ENCODE measurements at places on chromosomes 7 and 10.

DNA sequence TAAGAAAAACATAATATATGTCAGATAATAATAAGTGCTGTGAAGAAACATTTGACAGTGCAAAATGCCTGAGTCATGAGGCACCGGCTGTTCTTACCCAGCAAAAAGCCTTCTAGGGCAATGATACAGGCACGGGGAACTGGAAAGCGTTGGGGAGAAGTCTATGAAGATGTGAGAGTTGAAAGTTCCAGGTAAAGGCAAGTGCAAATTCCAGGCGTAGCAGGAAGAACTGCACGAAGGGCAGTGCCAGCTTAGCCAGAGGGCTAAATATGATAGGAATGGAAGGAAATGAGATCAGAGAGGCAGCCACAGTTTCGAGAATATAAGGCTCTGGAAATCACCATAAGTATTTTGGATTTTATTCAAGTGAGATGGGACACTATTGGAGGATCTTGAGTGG lies 87.0 kb downstream of the IPMK start:
- no peaks in the 10 kb centered on the region for H3K36me3 ChIP-seq
- H3K27ac ChIP-seq, result no peak overlapping the region
- no peak overlapping the region for H3K4me3 ChIP-seq

- no peaks in the 10 kb centered on the region for H3K4me1 ChIP-seq
- H3K27me3 ChIP-seq, result no peaks in the 10 kb centered on the region
- H3K4me3 ChIP-seq, result no peak overlapping the region
- no peak overlapping the region for H3K27ac ChIP-seq
Measured at GRCh38 chr10:91931526-91932190, 8.1 kb downstream of the BTAF1 start.

DNA sequence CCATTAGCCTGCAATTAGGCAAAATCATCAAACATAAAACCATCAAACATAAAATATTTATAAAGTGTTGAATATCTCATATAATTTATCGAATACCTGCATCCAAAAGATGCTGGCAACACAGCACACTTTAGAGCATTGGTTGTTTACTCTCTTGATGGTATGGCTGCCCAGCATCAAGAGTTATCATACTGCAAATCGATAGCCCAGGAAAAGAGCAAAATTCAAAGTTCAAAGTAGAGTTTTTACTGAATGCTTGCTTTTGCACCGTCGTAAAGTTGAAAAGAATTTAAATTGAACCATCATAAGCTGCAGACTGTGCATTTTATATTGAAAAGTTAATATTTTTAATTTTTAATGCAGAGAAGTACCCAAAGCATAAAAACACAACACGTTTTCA lies 4.2 kb upstream of the GSTO2 start:
- H3K36me3 ChIP-seq, result no peaks in the 10 kb centered on the region
- H3K4me3 ChIP-seq, result no peak overlapping the region
- no peak overlapping the region for H3K27ac ChIP-seq
- no peaks in the 10 kb centered on the region for H3K4me1 ChIP-seq

DNA sequence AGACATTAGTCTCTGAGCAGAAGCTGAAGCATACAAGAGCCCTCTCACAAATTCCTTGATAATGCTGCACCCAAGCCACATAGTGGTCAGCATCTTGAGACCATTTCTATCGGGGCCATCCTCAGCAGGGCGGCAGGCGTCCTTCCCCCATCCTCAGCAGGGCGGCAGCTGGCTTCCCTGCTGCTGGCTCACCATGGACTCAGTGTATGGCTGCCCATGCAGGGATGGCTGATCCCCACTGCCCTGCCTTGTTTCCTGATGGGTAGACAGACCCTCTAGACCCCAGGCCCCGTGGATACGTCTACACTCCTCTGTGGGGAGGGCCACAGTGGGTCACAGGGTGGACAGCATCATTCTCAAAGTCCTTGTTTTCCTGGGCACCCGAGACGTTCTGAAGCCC lies 406.8 kb downstream of the TCERG1L start:
- no peaks in the 10 kb centered on the region for H3K27me3 ChIP-seq
- H3K4me3 ChIP-seq, result no peak overlapping the region
- H3K4me1 ChIP-seq, result no peaks in the 10 kb centered on the region

DNA sequence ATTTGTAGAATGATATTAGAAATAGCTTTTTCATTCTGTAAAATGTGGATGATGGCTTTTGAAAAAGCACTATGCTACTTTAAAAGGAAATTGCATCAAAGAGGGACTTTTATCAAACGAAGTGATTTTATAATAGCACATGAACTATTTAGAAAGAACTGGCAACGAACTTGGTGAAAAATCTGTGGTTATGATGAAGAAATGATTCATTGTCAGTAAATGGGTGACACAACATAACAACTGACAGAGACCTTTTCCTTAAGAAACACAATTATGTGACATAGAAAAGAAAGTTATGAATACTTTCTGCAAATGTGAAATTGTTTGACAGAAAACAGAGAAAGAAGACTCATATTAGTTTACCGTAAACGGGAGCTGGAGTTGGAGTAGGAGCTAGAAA lies 60.7 kb upstream of the LAMB4 start:
- H3K4me1 ChIP-seq, result no peaks in the 10 kb centered on the region
- no peak overlapping the region for H3K4me3 ChIP-seq
- no peaks in the 10 kb centered on the region for H3K36me3 ChIP-seq
- no peak overlapping the region for H3K27ac ChIP-seq

DNA sequence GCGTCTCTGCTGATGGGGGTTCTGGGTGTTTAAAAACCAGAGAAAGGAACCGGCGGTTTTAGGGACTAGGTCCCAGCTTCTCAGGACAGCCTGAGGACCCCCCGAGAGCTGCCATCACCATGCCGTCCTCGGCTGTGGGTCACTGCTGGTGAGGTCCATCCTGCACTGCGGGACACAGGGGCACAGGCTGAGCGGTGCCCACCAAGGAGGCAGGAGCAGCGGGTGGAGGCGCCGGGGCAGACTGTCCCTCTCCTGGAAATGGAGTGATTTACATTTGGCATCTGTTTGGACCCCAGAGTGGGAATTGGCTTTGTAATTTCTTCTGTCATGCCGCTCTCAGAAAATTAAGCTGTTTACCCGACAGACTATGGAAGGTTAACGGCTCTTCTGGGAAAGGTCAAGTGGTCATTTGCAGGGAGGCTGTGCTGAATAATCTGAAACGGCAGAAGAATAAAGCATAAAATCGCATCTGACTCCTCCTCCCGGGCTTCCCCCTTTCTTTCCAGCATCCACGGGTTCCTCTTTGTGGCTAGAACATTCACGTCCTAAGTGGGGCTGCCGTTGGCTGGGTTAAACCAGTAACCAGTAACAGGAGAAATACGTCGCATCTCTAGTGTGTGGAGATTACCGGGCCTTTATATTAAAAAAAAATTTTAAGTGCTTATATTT lies 31.7 kb downstream of the LHPP start:
- H3K27ac ChIP-seq, result no peak overlapping the region
- DNase-seq, result no peak
- H3K4me1 ChIP-seq, result no peaks in the 10 kb centered on the region
- H3K27me3 ChIP-seq, result no peaks in the 10 kb centered on the region
- no peak overlapping the region for H3K4me3 ChIP-seq

- DNase-seq, result peak; percentile 61
- no peak overlapping the region for H3K4me3 ChIP-seq
- peak overlapping the region; percentile 49 for H3K27ac ChIP-seq
- H3K4me1 ChIP-seq, result no peaks in the 10 kb centered on the region
- no peaks in the 10 kb centered on the region for H3K27me3 ChIP-seq
- no peaks in the 10 kb centered on the region for H3K36me3 ChIP-seq
Measured at GRCh38 chr10:69496352-69497230, 45.3 kb downstream of the TSPAN15 start.

GRCh38 chr10:26438534-26439341 lies 597 bp downstream of the APBB1IP start:
- no peaks in the 10 kb centered on the region for H3K4me1 ChIP-seq
- H3K4me3 ChIP-seq, result peak overlapping the region; percentile 58
- no peak for DNase-seq
- H3K27ac ChIP-seq, result peak overlapping the region; percentile 84
- no peaks in the 10 kb centered on the region for H3K36me3 ChIP-seq
- H3K27me3 ChIP-seq, result peaks cover 16% of the 10 kb centered on the region

DNA sequence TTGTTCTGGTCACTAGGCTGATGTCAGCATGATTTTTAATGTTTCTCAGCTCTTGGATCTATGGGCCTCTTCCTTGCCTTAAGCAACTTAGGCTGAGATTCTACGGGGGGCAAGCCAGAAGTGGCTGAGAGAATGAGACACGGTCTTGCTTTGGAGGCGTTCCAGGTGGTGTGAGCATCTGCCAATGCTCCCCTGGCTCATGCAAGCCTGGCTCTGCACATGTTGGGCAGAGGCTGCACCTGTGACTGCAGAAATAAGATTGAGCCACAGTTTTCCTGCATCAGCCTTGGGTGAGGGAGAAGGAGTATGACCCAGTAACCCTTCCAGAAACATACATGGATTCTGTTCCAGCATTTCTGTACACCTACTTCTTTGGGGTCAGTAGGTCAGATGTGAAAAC lies 41.9 kb downstream of the C10orf120 start:
- DNase-seq, result no peak
- no peaks in the 10 kb centered on the region for H3K27me3 ChIP-seq
- H3K4me1 ChIP-seq, result no peaks in the 10 kb centered on the region

DNA sequence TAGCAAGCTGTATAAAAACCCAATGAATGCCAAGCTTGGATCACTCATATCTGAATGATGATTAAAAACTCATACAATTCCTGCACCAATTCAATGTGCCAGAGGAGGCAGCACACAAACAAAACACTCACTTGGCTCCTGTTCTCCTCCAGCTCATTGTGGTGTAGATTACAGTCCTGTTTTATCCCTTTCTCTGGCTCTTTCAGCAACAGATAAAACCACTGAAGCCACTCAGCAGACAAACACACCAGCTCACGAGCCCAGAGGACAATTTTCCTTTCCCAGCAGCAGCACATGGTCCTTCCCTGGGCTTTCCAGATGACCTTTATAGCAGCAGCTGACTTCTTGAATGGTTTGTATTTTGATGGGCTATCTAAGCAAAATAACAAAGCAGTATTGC lies 107.3 kb upstream of the STARD3NL start:
- DNase-seq, result no peak
- no peaks in the 10 kb centered on the region for H3K27me3 ChIP-seq
- no peak overlapping the region for H3K27ac ChIP-seq
- no peaks in the 10 kb centered on the region for H3K4me1 ChIP-seq
- no peaks in the 10 kb centered on the region for H3K36me3 ChIP-seq
- H3K4me3 ChIP-seq, result no peak overlapping the region

DNA sequence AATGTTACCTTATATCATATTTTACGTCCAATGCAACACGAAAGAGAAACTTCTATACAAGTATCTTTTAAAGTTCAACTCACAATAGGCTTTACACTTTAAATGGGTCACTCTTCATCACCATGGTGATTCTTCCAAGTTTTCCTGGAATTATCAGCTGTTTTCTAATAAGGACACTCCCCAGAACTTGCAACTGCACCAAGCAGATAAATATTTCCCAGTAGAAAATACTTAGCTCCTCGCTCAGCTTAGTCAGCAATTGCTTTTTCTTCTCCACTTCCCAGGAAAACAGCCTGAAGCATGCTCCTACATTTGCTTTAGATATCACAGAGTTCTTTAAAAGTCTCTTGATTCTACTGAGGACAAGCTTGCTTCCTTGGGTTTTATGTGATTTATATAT lies 25.7 kb upstream of the ADD3 start:
- H3K27ac ChIP-seq, result peak overlapping the region; percentile 53
- DNase-seq, result no peak
- no peaks in the 10 kb centered on the region for H3K27me3 ChIP-seq
- H3K36me3 ChIP-seq, result no peaks in the 10 kb centered on the region
- H3K4me3 ChIP-seq, result no peak overlapping the region
- H3K4me1 ChIP-seq, result no peaks in the 10 kb centered on the region

DNA sequence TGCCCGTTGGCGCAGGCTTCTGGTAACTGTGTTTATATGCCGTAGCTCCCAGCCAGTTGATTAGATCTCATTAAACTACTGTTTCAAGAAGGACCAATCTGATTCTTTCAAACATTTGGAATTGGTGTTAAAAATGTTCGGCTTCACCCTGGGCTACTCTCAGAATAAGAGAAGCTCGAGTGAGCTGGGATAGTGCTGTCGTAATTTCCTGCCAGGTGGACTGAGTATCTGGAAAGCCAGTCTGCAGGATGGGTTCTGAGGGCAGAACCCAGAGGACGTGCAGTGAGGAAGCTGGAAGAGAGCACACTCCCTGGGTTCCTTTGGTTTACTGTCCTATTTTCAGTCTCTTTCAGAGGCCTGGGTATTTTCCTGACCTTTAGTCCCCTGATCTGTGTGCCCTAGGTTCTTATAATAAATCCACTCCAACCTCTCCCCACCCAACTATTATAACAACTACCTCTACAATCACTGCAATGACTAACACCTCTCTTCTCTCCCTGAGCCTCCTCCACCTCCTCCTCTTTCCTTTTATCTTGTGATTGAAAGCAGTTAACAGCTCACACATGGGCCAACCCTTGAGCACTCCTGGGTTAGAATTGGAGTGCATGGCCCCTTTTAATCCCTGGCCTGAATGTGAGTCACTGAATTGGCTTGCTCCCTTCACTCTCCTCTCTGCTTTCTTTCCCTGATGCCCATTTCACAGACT lies 63.0 kb downstream of the AOAH start:
- H3K27ac ChIP-seq, result no peak overlapping the region
- H3K4me3 ChIP-seq, result no peak overlapping the region
- DNase-seq, result no peak
- H3K27me3 ChIP-seq, result no peaks in the 10 kb centered on the region
- no peaks in the 10 kb centered on the region for H3K36me3 ChIP-seq

- H3K27me3 ChIP-seq, result no peaks in the 10 kb centered on the region
- peaks cover 4% of the 10 kb centered on the region for H3K4me1 ChIP-seq
- H3K4me3 ChIP-seq, result no peak overlapping the region
- H3K36me3 ChIP-seq, result no peaks in the 10 kb centered on the region
Measured at GRCh38 chr10:46289209-46289810, 2.5 kb downstream of the ANTXRL start.

DNA sequence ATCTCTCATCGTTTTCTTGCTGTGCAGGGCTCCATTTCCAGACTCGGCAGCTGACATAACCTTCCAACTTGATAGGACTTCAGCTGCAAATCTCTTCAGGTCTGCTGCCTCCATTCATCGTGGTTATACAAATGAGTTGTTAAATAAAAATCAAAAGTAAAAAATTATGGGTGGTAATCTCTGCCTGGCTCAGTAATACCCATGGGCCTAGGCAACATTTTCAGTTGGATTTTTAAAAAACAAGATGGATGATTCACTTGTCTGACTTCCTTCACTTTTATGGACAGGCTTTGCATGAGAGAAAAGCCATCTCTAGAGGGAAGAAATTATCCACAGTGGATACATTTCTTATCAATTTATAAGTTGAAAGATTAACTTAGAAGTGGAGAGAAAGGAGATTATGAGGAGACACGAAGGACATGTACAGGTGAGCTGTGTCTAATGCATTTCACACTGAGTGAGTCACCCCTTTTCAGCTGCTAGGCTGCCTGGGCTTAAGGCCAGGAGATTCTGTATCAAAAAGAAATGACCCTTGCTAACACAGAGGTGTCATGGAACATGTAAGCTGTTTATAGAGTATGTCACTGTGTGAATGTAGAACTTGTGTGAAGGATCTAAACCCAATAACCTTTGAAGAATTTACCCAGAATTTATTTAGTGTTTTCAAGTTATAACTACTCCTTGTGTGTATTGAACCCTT lies 495.1 kb downstream of the AUTS2 start:
- H3K27me3 ChIP-seq, result no peaks in the 10 kb centered on the region
- no peak overlapping the region for H3K4me3 ChIP-seq
- H3K36me3 ChIP-seq, result no peaks in the 10 kb centered on the region
- no peak overlapping the region for H3K27ac ChIP-seq
- DNase-seq, result no peak
- H3K4me1 ChIP-seq, result peaks cover 4% of the 10 kb centered on the region

- no peak overlapping the region for H3K27ac ChIP-seq
- no peak overlapping the region for H3K4me3 ChIP-seq
- H3K36me3 ChIP-seq, result no peaks in the 10 kb centered on the region
- H3K27me3 ChIP-seq, result no peaks in the 10 kb centered on the region
Measured at GRCh38 chr7:863106-863505, 13.2 kb upstream of the GET4 start.

- H3K4me3 ChIP-seq, result no peak overlapping the region
- no peak for DNase-seq
- H3K27ac ChIP-seq, result peak overlapping the region; percentile 75
- no peaks in the 10 kb centered on the region for H3K4me1 ChIP-seq
Measured at GRCh38 chr10:13686331-13686752, 99.6 kb downstream of the PRPF18 start.
